ENCODE measurements at places on chromosomes 3 and 15.
A peak's percentile ranks its signal among the peaks of the same experiment; 100 is the strongest.

DNA sequence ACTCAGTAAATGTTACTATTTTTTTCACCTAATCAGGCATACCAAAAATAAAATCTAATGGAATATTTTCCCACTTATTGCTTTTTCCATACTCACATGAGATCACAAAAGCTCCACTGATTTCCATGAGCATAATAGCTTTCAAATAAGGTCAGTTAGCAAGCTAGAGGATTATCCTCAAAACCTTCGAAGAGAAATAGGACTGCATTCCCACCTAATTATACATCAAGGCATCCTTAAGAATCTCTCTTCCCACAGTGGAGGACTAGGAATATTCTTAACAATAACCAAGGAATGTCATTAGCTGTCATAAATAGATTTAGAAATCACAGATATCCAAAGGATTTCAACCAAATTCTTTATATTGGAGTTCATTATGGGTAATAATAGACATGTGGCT, 127.9 kb upstream of the STT3B start:
- no peak for DNase-seq

DNA sequence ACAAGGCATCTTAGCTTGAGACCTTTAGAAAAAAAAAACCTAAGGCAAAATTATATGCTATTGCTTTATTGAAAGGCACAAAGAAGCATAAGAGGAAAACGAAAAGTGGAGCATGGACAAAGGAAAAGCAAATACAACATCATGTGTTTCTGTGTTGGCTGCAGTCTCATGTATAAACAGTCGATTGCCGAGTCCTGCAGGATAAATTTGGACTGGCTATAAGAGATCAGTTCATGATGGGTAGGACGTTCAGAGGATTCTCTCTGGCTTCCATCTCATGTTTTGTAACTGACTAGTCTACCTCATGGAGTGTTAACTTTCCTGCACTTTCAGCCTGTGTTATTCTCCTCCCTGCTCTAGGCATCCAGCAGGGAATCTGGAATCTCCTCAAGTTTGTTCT, 21.9 kb upstream of the CCDC50 start:
- no peak for DNase-seq

DNA sequence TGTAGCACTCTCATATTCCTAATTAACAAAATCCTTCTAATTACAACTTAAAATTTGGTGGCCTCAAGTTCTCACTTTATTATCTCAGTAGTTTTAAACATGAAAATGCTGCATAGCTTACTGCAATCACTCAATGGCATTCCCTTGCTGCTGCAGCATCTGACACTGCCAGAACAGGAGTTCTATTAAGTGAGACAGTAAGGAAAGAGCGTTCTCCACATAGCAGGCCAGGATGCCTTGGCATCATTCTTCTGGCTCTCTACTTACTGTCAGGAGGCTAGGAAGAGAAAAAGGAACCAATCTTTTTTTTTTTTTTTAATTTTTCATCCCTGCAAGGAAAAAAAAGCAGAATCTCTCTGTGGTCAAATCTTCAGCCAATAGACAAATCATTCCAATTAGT, 3.2 kb downstream of the CNBP start:
- DNase-seq: no peak

GRCh38 chr3:176767385-176767784, 429.9 kb downstream of the TBL1XR1 start:
- DNase-seq: no peak

DNA sequence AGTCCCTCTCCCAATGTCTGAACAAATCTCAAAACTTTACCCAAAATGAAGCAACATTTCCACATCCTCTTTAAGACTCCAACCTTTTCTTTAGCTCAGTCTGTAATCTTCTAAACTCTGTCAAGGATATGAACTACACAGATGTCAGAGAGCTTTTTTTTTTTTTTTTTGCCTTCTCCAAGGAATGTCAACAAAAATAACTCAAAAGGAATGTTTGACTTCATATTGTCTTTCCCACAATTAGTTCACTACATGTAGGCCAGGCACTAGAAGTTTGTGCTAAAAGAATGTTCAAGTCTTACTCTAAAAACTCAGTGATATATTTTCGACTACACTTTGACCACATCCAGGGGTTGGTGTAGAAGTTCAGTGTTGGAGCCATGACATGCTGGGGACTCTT, 37.1 kb downstream of the ADAMTS9 start:
- peak; percentile 13 for DNase-seq

- peak; percentile 57 for DNase-seq
Observed at GRCh38 chr3:188060840-188061544, 93.0 kb upstream of the LPP start.

DNA sequence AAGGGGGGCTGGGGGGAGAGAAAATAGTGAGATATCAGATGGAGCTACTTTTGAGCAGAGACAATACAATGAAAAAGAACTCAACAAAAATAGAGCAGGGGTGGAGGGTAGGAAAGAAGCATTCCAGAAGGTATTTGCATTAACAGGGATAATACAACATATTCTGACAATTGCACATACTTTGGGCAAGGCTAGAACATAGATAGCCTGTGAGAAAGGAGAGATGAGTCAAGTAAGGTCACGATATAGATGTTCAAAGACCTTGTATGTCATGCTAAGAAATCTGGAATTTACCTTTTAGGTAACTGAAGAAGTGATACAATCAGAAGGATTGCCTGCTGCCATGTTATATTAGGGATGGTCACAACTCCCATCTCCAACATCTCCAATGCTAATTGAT, 155.2 kb downstream of the GSK3B start:
- DNase-seq: no peak

DNA sequence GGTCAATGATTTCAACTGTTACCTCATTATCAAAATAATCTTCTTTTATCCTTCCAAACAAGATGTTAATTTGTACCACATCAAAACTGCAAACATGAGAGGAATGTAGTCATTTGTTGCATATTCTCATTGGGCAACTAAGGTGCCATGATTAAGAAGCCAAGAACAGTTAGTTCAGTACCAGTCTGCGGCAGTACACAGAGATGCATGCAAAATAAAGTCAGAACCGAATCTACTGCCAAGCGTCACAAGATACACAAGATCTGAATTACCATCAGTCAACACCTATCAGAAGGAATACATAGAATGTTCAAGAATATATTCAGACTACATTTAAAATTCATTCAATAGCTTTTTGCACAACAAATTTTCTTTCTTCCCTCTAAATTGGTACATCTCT, 127.6 kb upstream of the SPATA12 start:
- DNase-seq: no peak

- DNase-seq: peak; percentile 69
Observed at GRCh38 chr15:75758071-75758872, 45.6 kb upstream of the CSPG4 start.

GRCh38 chr3:70177881-70178645, 134.4 kb downstream of the MDFIC2 start:
- no peak for DNase-seq

GRCh38 chr3:7190095-7190494, 329.2 kb downstream of the GRM7 start:
- no peak for DNase-seq

- DNase-seq: peak; percentile 79
Observed at GRCh38 chr3:128804017-128804810, 75.2 kb upstream of the ACAD9 start.

- DNase-seq: no peak
Observed at GRCh38 chr3:63364910-63365309, 86.8 kb downstream of the SYNPR start.

- peak; percentile 62 for DNase-seq
Observed at GRCh38 chr15:65189102-65189740, 4.1 kb upstream of the CLPX start.

- no peak for DNase-seq
Observed at GRCh38 chr3:189365609-189366564, 194.1 kb downstream of the TPRG1 start.

GRCh38 chr3:120853416-120853815, 54.6 kb upstream of the STXBP5L start:
- DNase-seq: no peak

DNA sequence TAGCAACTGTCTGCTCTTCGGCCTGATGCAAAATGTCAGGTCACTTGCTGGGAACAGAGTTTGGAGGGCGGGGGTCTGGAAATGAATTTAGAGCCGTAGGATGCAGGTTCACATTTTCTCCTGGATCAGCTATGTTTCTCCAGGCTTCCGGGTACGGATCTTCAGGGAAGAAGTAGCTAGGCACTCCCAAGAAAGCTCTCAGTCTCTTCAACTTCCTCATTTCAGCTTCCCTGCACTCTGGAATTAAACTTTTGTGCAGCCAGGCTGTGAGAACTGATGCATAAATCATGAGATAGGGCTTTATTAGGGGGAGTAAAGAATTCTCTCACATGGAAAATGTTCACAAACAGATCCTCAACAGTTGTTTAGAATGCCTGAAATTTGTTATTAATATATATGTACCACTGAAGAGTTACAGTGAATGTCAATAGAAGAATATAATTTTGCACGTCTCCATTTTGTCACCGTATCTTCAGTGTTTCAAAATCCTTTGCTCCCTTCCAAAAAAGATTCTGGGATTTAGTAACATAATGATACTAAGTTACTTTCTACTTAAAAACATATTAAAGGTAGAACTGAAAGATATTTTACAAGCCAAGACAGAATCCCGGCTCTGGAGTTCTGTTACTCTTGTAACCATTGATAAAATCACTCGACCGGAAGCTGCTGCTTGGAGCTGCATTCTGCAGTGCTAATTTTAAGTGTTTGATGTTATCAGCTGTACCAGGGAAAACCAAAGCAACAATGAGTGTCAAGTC, 178.5 kb upstream of the P2RY1 start:
- DNase-seq: no peak

GRCh38 chr3:183315739-183316138, 62.7 kb downstream of the B3GNT5 start:
- no peak for DNase-seq

GRCh38 chr3:37624276-37624675, 237.4 kb upstream of the CTDSPL start:
- DNase-seq: no peak

GRCh38 chr3:42493126-42493797, 9.2 kb upstream of the VIPR1 start:
- DNase-seq: no peak

DNA sequence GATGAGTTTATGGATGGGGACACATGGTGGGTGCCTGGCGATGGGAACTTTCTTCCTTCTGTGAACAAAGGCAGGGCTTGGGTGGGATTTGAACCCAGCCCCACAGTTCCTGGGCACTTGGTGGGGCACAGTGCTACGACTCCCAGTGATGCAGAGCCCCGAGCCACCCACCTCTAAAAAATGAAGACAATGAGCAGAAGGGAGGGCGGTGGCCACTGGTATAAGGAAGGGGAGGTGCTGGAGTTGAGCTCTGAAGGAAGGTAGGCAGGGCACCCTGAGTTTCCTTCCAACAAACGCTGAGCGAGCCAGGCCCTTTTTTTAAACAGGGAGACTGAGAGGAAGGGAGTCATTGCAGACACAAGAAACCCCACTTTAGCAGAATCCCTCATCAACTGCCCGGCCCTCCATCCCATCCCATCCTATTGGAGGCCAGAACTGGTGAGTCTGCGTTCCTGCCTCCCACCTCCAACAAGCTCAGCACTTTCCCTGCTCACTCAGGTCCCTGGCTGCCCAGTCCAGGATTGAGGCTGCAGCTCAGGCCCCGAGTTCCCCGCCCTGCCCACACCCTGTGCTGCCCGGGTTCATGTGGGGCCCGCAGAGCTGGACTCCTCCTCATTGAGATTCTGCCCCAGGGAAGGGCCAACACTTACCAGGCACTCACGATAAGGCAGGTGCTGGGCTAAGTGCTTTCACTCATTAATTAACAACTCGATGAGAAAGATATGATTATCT, 57.3 kb downstream of the LINGO1 start:
- DNase-seq: no peak

DNA sequence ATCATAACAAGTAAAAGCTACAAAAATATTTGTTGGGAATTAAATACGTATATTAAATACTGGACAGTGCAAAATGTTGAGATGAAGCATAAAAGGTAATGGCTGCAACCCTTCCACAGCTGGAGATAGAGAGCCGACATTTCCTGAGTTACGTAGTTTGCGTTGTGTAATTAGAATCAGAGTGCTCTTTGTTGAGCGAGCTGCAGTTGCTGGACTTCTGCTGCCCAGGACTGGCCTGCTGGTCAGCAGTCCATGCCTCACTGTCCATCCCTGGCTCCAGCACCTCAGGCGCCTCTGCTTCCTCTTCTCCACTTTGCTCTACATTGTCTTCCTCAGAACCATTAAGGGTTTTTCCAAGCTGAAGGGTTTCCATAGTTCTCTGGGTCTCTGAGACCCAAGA, 28.4 kb upstream of the SHC4 start:
- DNase-seq: no peak

- DNase-seq: no peak
Observed at GRCh38 chr3:66830301-66830700, 167.8 kb upstream of the KBTBD8 start.

GRCh38 chr15:65875458-65875857, 6.2 kb downstream of the RAB11A start:
- no peak for DNase-seq

DNA sequence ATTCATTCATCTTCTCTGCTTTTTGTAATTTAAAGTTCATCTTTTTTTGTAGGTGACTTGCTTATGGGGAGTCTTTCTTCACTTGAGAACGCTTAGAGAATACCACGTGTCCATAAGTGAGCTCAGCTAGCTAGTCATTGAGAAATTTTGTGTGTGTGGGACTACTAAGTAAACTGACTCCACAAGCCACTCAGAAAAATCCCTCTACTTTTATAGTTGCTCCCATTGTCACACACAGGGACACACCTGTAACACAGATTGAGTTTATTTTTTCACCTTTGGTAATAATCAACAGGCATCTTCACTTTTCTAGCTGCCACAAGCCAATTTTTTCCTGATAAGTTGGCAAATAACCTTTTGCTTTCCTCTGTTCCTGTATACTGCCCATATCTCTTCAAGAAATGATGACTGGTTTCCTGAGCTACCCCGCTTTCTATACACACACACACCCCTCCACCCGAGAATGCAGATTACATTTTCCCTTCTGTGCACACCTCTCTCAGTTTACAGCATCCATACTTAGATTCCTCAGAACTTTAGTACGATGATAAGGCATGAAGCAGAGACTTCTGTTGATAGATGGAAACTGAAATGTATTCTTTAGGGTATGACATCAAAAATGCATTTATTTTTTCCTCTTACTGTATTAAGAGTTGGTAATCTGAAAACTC, 4.6 kb downstream of the TSC22D2 start:
- DNase-seq: peak; percentile 70

DNA sequence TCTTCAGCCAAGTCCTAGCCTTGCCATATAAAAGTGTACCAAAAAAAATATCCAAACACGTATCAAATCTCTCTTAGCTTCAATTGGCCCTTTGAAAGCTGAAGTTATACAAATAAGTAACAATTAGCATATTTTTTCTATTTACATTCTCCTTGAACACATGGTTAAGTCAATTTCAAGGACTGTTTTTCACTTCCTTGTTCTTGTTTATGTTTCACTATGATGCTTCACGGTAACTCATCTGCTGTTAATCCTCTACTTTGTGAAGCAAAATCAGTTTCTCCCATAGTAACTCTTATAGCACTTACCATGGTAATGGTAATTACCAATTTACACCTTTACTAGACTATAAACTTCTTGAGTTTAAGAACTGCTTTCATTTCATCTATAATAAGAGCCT, 10.6 kb upstream of the SPRED1 start:
- no peak for DNase-seq

- no peak for DNase-seq
Observed at GRCh38 chr3:136836511-136837156, 17.7 kb downstream of the SLC35G2 start.

All from lung microvascular endothelial cell (primary cell).